ENCODE measurements at places on chromosomes 3 and 15. TPM values are rescaled to one million over a fixed set of nuclear protein-coding genes. Genes with fewer than 3 reads are reported as not detected.

DLL4 gene
- 0.10 TPM for total RNA-seq

CHL1 gene
- total RNA-seq, result not detected

CCR8 gene
- total RNA-seq, result not detected

- peaks cover 43% of the 10 kb centered on the region for H3K27me3 ChIP-seq
- H3K4me3 ChIP-seq, result no peak overlapping the region
- peaks cover 12% of the 10 kb centered on the region for H3K4me1 ChIP-seq
- H3K27ac ChIP-seq, result no peak overlapping the region
- DNase-seq, result no peak
Observed at GRCh38 chr3:12117473-12117872, 41.2 kb downstream of the TIMP4 start.

- H3K36me3 ChIP-seq, result peaks cover 6% of the 10 kb centered on the region
- H3K4me1 ChIP-seq, result peaks cover 18% of the 10 kb centered on the region
- no peak for DNase-seq
- no peaks in the 10 kb centered on the region for H3K27me3 ChIP-seq
- H3K4me3 ChIP-seq, result no peak overlapping the region
Observed at GRCh38 chr3:15820911-15821310, 23.1 kb upstream of the ANKRD28 start.

GRCh38 chr3:140091143-140091542 is 156.2 kb downstream of the CLSTN2 start:
- no peaks in the 10 kb centered on the region for H3K4me1 ChIP-seq
- no peak overlapping the region for H3K27ac ChIP-seq
- no peak overlapping the region for H3K4me3 ChIP-seq
- H3K36me3 ChIP-seq, result no peaks in the 10 kb centered on the region

DNA sequence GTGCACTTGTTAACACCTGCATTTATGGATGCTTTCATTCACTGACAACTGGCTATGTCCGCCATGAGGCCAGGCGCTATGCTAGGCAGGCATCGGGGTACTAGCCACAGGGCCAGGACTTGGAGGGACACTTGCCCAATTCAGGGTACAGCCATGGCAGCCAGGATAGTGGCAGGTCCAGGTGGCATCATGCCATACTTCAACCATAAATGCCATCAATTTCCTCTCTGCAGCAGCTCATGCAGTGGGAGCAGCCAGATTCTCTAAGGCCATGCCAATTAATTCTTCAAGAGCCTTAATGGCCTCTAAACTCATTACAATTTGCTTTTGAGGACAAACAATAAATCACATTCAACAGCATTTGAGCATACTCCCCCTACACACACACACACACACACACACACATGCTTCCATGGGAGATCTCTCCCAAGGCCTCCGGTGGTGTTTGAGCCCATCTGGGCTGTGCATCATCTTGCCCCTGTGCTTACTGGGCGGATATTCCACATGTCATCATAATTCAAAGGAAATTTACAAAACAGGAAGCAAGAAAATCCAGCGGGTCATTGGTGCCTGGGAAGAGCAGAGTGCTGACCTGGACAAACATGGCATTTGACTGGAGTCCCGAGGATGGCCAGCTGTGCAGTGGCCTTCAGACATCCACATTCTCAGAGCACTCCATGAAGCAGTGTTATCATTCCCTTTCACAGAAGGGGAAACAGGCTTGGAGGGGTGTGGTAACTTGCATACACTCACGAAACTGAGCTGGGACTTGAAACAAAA is 109.1 kb downstream of the IQSEC1 start:
- H3K4me1 ChIP-seq, result peaks cover 25% of the 10 kb centered on the region
- peaks cover 6% of the 10 kb centered on the region for H3K36me3 ChIP-seq
- H3K27ac ChIP-seq, result no peak overlapping the region
- DNase-seq, result no peak

GRCh38 chr15:89333959-89334509 is 590 bp downstream of the POLG start:
- H3K27ac ChIP-seq, result peak overlapping the region; percentile 68
- peak overlapping the region; percentile 76 for H3K4me3 ChIP-seq
- peaks cover 50% of the 10 kb centered on the region for H3K36me3 ChIP-seq

GRCh38 chr15:40343512-40343911 is 2.8 kb upstream of the CCDC9B start:
- H3K4me1 ChIP-seq, result peaks cover 51% of the 10 kb centered on the region
- H3K27ac ChIP-seq, result peak overlapping the region; percentile 68
- H3K36me3 ChIP-seq, result no peaks in the 10 kb centered on the region
